LoVo (cell line): ENCODE measurements at places on chromosomes 5 and 9.
A peak's percentile ranks its signal among the peaks of the same experiment; 100 is the strongest.

DNA sequence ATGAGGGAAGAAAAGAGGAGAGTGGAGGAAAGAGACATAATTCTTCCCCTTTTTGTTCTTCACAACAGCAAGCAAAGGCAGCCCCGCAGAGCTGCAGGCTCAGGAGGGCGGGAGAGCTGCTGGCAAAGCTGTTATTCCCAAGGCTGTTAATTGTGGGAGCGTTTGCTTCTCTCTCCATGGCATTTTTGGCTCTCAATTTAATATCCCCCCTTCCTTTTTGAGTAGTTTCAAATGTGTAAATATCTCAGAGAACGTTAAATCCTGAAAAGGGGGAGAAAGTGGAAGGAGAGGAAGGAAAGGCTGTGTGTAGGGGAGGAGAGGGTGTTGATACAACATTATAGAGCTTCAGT, 165.7 kb downstream of the NSG2 start:
- no peak for DNase-seq

GRCh38 chr5:54793468-54794134, 191.8 kb downstream of the ESM1 start:
- DNase-seq = no peak

GRCh38 chr9:113828221-113828620, 47.9 kb upstream of the ZNF618 start:
- DNase-seq = no peak

DNA sequence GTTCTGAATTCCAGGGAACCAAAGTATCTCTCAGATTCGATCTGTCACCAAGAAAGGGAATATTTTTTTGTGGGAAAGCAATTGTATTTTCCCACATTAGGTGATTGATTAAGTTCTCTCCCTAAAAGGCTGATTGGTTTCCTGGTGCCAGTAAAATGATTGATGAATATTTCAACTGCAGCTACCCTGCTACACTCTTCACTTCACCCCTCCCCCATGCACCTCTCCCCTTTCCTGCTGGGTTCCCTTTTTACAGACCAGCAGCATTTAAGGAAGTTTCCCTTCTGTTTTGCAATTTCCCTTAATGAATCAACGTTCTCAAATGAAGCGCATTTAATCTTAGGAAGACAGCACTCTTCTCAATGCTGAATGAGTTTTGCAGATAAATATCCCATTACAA, 13.1 kb downstream of the NR6A1 start:
- no peak for DNase-seq

DNA sequence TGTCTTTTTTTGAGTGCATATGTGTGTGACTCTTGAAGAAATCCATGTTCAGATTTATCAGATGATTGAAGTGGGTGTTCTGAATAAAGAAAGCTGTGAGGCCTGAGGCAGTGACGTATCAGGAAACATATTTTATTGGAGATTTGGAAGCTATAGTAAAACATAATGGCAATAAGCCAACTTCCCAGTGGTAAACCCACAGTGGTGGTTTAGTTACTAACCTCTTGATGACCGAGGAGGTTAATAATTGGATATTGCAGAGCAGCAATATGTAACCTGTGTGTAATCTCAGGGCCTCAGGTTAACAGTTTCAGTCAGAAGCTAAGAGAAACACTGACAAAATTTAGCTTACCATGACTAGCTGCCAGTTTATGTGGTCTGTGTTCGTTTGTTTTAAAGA, 6.9 kb downstream of the RGMB start:
- no peak for DNase-seq

GRCh38 chr5:148805326-148806290, 20.8 kb upstream of the ADRB2 start:
- no peak for DNase-seq

- no peak for DNase-seq
Measured at GRCh38 chr5:28808967-28809810, 1770.8 kb upstream of the CDH9 start.

GRCh38 chr9:124017929-124018729, 6.6 kb downstream of the LHX2 start:
- DNase-seq = no peak

- no peak for DNase-seq
Measured at GRCh38 chr9:73141282-73141681, 10.4 kb upstream of the ANXA1 start.

DNA sequence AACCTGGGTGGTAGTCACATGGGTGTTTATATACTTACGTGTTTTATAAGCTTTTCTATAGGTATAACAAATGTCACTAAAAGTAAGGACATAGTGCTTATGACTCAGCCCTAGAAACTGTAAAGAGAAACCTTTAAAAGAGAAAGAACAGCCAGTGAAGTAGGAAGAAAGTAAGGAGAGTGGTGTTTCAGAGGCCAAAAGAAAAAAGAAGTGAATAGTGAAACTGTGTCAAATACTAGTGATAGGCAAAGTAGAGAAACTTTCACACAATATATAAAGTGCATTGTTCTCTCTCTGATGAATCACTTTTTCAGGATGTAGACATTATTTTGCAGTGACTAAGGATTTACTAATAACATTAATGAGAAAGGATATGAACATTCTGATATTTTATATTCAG, 74.2 kb upstream of the SUSD1 start:
- DNase-seq = no peak

DNA sequence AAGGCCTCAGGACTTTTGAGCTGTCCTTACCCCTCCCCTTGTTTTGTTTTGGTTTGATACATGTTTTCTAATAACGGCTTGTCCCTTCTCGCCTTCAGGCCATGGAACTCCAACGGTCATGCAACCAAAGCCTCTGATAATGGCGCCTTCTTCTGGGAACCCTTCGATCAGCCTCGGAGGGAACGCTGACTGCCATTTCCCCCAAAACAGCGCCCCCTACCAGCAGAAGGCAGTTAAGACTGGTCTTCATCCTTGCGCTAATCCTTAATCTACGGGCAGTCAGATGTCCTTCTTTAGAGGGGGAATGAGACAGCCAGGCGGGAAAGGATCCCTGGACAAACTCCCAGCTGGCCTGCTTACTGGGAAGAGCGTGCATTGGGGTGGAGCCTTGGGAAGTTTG, 276.6 kb downstream of the ICE1 start:
- DNase-seq = no peak

DNA sequence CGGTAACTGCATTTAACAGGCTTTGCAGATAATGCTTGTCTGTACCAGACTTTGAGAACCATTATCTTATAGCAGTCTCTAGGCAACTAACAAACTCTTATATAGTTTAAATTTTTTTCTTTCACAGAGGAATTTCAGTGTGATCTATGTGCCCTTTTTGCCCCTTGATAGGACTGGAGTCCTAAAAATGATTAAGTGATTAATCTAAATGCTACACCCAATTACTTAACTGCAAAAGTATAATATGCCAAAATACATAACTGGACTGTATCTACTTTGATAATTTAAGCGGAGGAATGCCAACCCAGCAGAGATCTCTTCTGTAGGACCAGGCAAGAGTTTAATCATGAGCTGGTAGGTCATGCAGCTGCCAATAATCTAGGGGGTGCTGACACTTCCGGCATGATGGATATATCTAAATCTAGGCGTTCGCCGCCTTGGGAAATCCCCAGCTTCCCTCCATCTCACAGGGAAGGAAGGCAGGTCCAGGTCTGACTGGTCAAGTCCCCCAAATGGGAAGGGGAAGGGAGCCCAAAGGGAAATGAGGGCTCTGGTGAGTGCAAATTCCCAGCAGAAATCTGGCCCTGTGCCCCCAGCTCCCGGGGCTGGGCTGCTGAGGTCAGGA, 205.6 kb downstream of the GAPVD1 start:
- no peak for DNase-seq

DNA sequence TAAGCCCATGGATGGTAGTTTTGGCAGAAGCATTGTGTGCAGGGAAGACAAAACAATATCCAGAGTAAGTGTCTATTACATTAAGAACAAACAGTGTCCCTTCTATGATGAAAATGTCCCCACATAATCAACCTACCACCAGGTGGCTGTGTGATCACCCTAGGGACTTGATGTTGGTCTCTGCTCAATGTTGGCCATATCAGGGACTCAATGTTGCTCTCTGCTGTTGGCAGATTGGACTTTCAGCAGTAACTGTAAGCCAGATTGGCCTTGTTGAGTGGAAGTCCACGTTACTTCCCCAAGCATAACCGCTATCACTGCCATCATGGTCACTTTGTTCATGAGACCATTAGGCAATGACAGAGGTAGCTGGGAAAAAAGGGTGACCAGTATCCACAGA, 52.8 kb upstream of the PRSS3 start:
- no peak for DNase-seq

DNA sequence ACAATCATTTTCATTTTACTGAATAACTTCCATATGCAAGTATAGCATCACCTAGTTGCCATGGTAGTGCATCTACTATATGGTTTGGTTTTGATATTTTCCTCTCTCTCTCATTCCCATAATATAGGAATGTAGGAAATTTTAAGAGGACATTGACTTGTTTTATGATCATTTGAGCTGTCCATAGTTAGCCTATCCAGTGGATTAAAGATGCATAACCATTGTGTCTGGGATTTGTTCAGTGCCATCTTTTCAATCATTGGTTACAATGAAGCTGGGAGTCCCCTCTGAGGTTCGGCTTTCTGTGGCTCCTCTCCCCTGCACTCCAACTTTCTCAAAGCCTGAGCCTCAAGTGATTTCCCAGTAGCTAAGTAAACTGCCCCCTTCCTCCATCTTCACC, 458.5 kb downstream of the RAB3C start:
- no peak for DNase-seq

DNA sequence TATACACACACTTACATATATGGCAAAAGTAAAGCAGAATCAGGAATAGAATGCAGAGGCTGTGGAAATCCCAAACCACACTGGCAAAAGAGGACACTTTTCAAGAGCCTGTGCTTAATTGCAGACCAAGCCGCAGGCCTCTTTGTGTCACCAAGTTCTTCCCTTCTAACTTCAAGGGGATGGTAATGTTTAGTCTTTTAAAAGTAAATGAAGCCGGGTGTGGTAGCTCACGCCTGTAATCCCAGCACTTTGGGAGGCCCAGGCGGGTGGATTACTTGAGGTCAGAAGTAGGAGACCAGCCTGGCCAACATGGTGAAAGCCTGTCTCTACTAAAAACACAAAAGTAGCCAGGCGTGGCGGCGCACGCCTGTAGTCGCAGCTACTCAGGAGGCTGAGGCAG, 28.7 kb downstream of the ROR2 start:
- DNase-seq = no peak

DNA sequence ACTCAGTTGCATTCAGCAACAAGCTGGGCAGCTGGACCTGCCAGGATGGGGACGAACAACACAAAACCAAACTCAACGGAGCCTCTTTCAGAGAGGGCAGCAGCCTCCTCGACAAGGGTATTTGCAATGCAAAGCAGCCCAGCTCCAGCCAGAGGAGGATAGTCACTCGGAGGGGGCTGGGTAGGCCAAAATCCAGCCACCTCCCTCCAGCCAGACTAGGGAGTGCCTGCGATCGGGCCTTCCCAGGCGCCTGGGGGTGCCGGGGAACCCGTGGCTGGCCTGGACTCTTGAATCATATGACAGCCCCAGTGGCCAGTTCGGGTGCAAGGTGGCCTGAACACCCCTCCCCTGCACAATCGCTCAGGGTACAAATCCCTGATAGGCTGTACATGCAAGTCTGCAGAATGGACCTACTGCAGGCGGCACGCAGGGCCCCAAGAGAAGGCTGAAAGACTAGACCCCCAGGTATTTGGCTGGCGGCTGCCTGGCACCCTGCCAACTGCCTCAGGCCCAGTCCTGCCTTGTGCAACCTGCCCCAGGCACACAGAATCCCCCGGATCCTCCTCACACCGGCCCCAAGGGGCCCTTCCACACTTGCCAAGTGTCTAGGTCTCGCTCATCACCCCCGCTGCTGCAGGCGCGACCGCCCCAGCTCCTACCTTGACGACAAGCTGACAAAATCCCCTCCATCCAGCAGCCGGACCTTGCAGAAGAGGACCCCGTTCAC, 1.3 kb downstream of the EEIG1 start:
- no peak for DNase-seq

DNA sequence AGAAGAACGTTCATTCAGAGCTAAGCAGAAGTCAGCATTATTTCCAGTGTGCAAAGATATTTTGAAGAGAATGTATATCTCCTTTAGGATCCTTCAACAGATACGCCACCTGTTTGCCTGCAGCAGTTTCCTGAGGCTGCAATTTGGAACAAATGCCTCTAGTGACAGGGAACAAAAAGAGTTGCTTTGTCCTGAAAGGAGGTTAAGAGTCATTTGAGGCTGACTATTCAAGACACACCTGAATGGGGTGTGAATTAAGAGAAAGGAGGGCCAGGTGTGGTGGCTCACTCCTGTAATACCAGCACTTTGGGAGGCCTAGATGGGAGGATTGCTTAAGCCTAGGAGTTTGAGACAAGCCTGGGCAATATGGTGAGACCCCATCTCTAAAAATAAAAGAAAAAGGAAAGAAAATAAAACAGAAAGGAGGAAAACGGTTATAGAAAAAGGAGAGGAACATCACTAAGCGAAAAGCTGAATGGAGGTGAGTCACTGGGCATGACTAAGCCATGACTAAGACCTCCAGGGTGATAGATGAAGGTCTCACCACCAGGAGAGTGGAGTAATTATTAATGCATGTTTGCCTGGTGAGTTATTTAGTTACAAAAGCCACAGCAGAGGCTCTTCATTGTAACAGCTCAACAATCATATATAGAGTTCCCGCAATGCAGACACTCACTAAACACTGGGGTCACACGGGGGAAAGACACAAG, 255.2 kb upstream of the TNC start:
- DNase-seq = peak; percentile 85

DNA sequence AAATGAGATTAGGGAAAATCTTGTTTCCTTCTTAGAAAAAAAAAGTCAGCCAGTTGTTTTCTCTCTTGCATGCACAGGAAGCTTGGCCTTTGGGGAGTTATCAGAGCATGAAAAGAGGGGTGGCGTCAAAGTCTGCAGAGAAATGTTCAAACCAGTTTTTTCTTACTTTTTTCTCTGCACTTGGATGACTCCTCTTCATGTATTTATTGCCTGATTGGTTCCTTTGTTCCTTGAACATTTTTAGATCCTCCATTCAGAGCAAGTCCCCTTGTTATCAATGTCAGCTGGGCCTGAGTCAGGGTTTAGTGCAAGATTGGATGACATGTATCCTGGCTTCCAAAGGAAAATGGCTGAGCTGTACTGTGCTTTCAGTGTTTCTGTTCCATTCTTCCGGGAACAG, 392.6 kb upstream of the BRINP1 start:
- no peak for DNase-seq

DNA sequence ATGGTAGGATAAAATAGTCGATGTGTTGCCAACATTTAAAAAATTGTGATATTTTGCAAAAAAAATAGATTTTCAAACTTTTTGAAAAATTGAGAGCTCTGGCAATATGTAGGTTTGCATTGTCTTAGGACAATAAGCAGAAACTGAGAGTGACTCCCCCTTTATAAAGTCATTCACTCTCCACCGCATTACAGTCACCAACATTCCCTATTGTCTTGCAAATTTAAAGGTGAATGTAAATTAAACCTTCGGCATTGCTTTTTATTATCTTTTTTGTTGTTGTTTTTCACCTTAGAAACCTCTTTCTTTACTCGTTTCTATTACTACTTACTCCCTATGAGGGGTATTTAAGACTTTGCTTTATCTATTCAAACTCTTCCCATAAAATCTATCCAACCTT, 944.2 kb downstream of the DTWD2 start:
- no peak for DNase-seq

- DNase-seq = no peak
Measured at GRCh38 chr5:96031811-96032261, 70.2 kb upstream of the ELL2 start.
